ENCODE measurements at places on chromosomes 13 and 19.

DNA sequence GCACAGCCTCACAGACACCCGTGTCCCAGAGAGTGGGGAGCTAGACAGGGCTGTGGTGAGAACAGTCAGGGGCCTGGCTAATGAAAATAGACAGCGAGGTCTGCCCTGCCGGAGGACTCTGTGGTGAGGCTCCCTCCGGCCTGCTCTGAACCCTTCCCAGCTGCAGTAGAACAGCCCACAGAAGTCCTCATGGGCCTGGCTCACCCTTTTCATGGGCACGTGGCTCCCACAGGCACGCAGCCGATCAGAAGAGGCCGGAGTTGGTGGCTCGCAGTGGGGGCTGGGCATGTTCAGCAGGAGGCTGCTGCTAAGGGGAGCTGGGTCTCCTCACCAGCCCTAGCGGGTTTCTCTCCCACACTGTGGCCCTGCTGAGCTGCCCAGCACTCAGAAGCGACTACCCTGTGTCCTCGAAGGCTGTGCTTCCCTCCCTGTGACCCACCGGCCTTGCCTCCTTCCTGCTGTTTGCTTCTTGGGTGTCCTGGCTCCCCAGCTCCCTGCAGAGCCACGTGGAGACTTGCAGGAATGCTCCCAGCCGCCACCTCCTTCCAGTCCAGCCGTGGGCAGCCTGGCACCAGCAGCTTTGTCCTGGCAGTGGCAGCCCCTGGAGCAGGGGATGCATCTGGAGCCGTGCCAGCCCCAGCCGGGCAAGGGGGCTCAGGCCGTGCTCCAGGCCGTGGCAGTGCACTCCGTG, 138.7 kb downstream of the KDM4B start:
- DNase-seq: no peak

DNA sequence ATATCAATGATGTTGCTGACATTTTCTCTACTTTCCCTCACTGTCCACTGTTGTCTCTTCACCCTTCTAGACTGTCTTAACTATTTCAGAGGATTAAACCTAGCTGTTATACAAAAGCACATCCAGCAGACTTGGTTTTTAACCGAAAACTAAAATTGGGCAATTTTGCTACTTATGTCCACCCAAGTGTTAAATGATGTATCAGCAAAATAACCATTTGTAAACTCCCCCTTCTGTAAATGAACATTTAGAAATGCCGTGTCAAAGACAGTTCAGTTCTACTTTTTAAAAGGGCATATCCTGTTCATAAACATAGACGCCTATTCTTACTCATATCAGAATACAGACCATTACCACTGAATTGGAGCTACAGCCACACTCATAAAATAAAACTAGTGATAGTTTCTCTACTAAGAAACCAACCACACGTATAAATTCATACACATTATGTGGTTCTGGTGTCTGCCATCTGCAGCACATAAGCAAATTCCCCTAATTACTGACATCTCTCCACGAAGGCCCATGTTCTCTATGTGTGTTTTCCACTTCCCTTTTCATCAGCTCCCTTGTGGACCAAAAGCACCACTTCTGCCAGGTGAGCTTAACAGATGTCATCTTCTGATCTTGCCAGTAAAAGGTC, 1091.8 kb downstream of the PCDH9 start:
- DNase-seq: no peak

DNA sequence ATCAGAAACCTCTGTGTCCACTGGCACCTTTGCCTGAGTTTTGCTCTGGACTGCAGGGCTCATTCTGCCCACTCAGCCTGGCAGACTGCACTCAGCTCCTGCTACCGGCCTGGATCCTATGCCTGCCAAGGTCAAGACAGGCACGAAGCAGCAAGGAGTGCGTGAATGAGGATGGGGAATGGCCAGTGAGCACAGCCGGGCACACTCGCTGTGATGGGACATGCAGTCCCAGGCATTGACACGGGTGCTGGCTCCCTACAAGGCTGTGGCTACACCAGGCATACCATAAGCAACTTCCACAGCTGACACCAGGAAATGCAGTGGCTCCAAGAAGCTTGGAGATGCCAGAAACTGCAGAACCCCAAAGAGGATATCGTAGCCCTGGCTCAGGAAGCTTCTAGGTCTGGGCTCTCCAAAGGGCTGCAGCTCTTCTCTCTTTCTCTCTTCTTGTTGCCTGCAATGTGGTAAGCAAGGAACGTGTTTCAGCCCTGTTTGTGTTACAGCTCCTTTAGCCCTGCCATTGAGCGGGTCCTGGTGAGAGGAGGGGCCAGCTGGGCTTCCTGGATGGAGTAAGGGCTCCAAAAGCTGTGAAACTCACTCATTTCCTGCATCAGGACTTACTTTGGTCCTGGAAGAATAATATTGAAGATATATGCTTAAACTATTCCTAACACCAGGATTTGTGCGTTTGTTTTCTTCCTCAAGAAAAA, 832.6 kb upstream of the SLITRK5 start:
- DNase-seq: no peak

DNA sequence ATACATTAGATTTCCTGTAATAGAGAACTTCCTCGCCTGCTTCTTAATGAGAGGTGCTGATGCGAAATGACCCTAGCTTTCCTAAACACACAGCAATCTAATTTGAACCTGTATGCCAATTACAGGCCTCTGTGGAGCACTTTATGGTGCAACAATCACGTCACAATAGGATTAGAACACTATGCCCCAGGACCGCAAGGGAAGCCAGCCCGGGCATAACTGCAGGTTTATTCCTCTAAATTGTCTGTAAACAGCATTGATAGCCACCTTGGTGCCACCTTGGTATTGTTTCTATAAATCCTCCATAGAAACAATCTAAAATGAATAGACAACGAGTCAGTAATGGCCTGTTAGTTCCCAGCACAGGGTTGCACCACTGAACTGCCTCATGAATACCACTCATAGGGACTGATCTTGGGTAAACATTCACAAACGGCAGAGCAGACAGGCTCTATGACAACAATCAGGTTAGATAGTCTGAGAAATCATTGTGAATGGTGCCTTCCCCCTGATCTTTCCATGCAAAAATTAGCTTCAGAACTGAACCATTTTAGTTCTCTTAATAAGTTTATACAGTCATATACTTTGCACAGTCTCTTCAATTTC, 182.5 kb upstream of the OBI1 start:
- DNase-seq: no peak

GRCh38 chr13:62142048-62142447, 726.4 kb upstream of the PCDH20 start:
- no peak for DNase-seq

GRCh38 chr19:35138305-35138892, at the start of gene FXYD1:
FXYD1 (plus strand) TSS chr19:35138824; CDS start chr19:35140080, 1,256 bp downstream.
- no peak for DNase-seq

Measured in bronchial epithelial cell (primary cell).